ENCODE measurements at places on chromosomes 16 and 17.

DNA sequence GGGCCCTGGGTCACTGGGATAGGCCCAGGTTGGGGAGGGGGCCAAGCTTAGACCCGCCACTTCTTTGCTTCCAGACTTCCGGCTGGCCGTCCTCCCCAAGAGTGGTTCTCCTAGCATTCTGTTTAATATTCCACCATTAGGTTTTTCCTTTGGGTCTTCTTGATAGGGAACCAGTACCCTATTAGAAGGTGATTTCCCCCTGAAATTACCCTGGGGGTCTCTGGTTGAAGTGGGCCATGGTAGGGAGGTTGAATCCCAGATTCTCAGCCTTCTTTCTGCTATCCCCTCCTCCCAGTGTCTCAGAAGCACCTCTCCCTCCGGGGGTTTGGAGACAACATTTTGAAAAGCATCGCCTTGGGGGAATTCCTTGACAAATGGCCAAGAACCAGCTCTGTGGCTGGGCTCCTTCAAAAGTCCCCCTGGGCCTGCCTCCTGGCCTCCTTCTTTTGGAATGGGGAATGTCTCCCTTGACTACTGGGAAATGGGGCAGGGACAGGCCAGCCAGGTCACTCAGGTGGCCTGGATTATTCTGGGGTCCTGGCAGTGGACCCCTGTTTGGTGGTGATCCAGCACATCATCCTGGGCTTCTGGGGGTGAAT is 5.7 kb downstream of the LASP1 start:
- DNase-seq, result no peak

- DNase-seq, result no peak
These were observed 24.3 kb upstream of the RFFL start for GRCh38 chr17:35087731-35088355.

- DNase-seq, result no peak
These were observed 58.3 kb downstream of the NOS2 start for GRCh38 chr17:27741971-27742575.

DNA sequence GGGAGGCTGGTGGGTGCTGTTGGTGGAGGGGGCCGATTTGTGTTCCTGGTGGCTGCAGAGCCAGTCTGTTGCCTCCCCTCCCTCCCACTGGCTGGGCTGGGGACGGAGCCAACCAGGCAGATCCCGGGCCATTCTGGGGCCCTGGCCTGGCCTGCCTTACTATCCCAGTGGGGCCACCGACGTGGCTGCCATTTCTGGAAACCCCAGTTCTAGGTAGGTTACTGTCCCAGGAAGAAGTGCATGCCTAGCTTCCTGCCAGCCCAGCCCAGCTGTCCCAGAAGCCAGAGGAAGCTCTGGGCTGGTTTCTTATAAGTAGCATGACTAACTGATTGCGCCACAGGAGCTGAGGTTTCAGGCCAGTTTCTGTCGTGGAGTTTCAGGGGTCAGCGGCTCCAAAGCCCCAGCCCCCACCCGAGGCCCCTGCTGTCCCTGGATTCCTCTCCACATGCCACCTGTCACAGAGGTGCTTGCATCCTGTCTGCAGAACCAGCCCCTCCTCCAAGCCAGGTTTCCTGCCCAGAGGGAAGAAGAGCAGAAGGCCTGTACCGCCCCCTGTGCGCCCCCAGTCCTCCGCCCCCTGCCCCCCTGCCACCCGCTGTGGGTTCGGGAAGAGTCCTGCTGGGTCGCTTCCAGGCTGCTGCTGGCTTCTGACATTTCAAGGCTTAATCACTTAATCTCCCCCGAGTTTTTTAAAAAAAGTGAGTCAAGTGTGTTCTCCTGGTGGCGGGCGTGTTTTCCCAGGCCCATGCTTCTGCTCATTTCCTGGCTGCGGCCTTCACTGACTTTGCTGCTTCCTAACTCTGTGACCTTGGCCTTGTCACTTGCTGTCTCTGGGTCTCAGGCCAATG is 13.2 kb downstream of the IL4R start:
- DNase-seq, result no peak

DNA sequence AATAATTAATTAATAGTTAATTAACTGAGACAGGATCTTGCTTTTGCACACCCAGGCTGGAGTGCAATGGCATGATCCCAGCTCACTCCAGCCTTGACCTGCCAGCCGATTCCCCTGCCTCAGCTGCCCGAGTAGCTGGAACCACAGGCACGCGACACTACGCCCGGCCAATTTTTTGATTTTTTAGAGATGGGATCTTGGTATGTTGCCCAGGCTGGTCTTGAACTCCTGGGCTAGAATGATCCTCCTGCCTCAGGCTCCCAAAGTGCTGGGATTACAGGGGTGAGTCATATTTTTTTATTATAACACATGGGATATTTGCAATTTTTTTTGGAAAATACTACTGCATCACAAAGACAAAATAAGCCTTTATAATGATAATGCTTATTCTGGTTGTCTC is 30.4 kb upstream of the BCAR1 start:
- DNase-seq, result no peak

DNA sequence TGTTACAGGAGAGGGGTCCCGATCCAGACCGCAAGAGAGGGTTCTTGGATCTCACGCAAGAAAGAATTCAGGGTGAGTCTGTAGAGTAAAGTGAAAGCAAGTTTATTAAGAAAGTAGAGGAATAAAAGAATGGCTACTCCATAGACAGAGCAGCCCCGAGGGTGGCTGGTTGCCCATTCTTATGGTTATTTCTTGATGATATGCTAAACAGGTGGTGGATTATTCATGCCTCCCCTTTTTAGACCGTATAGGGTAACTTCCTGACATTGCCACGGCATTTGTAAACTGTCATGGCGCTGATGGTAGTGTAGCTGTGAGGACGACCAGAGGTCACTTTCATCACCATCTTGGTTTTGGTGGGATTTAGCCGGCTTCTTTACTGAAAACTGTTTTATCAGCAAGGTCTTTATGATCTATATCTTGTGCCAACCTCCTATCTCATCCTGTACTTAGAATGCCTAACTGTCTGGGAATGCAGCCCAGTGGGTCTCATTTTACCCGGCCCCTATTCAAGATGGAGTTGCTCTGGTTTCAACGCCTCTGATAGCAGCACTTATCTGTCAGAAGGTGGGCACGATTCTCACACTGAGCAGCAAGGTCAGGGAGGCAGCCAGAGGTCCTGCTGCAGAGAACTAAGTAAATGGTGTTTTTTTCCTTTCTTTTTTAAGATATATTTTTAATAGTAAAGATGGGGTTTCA is 26.5 kb upstream of the XYLT2 start:
- no peak for DNase-seq

DNA sequence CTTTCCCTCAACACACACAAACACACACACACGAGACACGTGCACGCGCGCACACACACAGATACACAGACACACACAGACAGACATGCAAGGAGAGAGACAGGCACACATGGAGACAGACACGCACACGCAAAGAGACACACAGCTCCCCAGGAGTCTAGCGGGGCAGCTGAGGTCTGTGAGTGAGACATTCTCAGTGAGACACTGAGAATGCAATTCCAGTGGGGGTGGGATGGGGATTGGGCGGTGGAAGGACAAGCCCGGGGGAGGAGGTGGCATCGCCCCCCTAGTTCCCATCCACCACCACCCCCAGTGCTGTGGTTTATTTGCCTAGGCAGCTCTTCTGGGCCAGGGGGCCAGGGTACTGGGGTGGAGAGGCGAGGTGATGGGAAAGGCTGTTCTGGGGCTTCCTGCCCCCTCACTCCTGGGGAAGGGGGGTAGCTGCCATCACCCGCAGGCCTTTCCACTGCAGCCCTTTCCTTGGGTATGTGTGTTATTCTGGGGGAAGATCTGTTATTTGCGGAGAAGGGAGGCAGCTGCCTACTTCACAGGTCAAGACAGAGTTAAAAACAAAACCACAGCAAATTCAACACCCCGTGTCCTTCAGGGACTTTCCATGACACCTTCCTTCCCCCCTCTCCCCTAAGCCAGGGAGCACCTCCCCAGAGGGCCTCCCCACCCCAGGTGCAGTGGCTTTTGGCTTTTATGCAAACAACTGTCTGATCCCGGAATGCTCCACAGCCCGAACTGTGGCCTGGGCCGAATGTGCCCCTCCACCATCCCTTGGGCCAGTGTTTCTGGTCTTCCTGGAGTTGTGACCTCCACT is 18.0 kb downstream of the GRB7 start:
- peak; percentile 32 for DNase-seq

DNA sequence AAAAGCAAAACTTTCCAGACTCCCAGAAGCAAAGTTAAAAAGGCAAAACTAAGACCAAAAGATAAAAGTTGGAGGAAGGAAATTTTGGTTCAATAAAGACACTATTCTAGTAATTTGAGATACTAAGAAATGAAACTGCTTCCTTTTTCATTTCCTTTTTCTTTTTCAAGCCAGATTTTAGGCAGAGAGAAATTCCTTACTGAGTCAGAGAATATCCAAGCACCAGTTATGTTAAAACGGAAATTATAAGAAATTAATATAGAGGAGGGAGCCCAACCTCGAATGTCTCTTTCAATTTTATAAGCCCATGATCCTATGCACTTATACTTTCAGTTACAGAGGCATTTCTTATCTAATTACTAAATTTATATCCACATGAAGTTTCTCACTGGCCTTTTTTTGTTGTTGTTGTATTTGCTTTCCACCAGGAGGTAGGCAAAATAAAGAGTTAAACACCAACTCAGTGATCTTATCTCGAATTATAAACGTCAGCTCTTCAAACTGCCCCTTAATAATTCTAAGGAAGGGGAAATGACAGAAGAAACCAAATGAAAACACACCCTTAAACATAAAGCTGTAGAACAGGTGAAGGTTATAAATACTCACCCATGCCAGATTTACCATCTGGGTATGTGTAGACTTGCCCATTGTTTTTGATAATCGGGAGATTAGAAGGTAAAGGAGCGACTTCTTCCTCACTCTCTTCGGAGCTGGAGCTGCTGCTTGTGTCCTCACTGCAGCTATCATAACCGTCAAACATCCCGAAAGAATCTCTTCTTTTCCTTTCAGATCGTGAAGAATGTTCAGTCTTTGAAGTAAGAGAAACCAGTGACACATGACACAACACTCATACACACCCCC is 35.2 kb downstream of the MBTD1 start:
- DNase-seq, result no peak

- DNase-seq, result no peak
These were observed 3.0 kb downstream of the MSLN start for GRCh38 chr16:763369-764183.

GRCh38 chr16:25198021-25198420 is 18.7 kb upstream of the AQP8 start:
- DNase-seq, result no peak

GRCh38 chr17:66711881-66712321 is 123.0 kb upstream of the CACNG5 start:
- no peak for DNase-seq

DNA sequence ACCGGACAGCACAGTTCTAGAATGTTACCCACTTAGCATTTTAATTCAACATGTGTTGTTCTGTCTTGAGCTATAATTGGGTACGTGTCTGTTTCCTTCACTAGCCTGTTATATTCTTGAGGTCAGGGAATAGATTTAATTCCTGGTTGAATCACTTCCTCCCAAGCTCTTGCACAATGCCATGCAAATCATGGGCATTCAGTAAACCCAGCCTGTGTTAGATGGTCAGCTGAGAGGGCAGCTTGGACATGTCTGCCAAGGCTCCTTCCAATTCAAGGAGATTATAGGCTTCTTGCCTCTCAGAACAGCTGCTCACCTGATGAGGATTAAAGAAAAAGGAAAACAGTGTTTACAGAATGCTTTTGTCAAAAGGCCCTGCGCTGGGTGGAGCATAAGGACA is 12.6 kb downstream of the C1QTNF1 start:
- no peak for DNase-seq

DNA sequence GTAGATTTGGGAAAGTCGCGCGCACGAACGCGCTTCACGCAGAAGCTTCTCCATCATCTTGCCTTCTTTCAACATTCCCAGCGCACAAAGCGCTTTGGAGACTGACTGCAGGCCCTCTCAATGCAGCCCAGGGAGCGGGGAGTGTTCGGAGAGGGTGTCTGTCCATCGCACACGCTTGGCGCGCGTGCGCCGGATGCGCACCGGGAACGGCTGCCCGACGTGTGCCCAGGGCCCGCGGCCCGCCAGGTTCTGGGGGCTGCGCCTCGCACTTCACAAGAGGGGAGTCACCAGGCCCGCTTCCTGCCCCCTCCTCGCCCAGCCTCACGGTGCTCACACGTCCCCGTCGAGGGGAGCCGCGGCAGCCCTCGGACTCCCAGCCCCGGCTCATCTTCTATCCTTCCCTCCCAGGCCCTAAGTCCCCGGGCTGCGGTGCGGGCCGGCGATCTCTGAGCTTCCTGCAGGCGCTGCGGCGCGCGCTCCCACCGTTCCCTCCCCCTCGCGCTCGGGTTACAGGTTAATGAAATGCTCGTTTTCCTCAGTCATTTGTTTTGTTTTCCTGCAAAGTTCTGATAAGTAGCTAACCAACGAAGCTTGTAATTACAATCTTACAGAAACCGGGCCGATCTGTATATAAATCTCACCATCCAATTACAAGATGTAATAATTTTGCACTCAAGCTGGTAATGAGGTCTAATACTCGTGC is 2.8 kb upstream of the IRX3 start:
- no peak for DNase-seq

DNA sequence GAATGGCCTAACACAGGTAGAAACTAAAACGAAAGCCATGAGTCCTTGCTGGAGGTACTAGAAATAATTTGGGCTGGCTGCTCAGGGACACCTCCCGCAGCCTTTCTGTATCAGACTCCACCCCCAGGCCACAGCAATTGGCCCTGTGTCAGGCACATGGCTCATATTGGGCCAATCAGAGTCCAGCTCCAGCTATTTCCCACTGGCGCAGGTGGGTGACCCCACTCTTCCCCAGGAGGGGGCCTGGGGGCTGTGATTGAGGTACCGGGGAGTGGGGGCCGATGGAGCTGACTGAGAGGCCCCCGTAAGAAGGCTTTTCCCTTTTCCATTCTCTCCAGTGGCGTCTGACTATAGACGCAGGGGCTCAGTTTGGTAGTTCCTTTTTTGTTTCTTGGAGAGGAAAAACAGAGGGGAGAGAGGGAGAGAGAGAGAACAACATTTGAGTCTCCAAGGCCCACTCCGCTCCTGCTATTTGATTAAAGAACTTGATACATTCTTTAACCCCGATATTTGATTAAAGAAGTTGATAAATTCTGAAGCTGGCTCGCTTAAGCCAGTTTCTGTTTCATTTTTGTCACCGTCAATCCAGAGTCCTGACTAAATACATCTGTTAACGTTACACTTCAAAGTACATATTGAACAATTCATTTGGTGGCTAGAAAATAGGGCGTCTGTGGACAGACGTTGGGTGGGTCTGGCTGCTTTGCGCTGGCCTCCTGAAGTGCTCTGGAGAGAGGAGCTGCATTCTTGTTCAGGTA is 26.3 kb downstream of the FOXL1 start:
- no peak for DNase-seq

DNA sequence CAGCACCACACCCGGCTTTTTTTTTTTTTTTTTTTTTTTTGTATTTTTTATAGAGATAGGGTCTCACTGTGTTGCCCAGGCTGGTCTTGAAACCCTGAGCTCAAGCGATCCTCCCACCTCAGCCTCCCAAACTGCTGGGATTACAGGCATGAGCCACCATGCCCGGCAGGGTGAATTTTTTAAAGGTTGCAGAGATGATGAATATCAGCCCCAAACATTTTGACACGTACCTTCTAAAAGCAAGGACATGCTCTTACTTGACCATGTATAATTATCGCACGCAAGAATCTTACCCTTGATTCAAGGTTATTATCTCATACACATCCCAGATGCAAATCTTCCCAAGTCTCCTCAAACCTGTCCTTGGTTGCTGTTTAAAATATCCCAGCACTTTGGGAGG is 4.3 kb upstream of the FOXC2 start:
- DNase-seq, result no peak

GRCh38 chr17:62653826-62654761 is 26.6 kb downstream of the MRC2 start:
- DNase-seq, result no peak

- no peak for DNase-seq
These were observed 23.4 kb upstream of the TNRC6C start for GRCh38 chr17:77935121-77935571.

All from stimulated activated CD4-positive, alpha-beta T cell treated with anti-CD3 and anti-CD28 coated beads, TNF-alpha, amount 100 ng/mL, for 24 hours (primary cell).